ENCODE measurements at places on chromosomes 6 and 20.

GRCh38 chr6:32967151-32968091, 973 bp upstream of the BRD2 start:
- peak; percentile 80 for DNase-seq

DNA sequence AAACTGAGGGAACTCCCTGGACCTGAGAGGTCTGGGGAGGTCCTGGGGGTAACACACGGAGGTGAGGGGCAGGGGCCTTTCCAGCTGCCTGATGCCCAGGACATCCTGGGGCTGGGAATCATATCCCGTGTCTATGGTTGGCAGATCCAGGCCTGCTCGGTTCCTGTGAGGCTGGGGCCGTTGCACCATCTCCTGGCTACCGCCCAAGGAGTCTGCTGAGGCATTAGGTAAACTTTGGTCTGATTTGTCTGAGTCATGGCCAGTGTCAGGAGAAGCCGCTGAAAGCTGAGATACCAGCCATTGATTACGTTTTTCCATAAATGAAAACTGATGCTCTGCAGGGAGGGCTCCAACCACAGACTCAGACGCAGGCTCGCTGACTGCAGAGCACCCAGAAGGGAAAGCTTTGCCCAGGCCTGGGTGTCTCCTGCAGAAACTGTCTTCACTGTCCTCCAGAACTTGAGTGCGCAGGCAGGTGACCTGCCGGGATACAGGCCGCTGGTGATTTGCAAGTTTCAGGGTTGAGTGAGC, 14.2 kb downstream of the TRAF3IP2 start:
- DNase-seq = no peak

- no peak for DNase-seq
These were observed 3.1 kb downstream of the LTB start for GRCh38 chr6:31579119-31579505.

GRCh38 chr6:86474081-86474480, 463.2 kb upstream of the HTR1E start:
- DNase-seq = no peak

GRCh38 chr6:106894978-106895702, 79.4 kb downstream of the CD24 start:
- DNase-seq = no peak

DNA sequence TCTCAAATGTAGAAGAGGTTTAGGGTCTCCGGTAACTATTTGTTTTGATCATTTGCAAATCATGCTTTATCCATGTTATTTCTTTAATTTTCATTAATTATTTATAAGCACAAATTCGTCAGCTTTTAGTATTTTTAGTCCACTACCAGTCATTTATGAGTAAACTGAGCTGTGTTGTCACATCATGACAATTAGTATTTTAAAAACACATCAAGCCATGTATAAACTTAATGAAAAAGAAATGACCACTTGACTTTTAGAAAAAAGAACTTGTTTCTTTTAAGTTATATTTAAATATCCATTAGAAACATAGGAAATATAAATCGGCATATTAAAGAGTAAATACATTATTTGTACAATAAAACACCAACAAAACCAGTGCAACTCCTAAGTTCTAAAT, 2.8 kb downstream of the NKX2-4 start:
- DNase-seq = no peak

GRCh38 chr6:97917369-97917768, 634.4 kb upstream of the MMS22L start:
- DNase-seq = no peak

DNA sequence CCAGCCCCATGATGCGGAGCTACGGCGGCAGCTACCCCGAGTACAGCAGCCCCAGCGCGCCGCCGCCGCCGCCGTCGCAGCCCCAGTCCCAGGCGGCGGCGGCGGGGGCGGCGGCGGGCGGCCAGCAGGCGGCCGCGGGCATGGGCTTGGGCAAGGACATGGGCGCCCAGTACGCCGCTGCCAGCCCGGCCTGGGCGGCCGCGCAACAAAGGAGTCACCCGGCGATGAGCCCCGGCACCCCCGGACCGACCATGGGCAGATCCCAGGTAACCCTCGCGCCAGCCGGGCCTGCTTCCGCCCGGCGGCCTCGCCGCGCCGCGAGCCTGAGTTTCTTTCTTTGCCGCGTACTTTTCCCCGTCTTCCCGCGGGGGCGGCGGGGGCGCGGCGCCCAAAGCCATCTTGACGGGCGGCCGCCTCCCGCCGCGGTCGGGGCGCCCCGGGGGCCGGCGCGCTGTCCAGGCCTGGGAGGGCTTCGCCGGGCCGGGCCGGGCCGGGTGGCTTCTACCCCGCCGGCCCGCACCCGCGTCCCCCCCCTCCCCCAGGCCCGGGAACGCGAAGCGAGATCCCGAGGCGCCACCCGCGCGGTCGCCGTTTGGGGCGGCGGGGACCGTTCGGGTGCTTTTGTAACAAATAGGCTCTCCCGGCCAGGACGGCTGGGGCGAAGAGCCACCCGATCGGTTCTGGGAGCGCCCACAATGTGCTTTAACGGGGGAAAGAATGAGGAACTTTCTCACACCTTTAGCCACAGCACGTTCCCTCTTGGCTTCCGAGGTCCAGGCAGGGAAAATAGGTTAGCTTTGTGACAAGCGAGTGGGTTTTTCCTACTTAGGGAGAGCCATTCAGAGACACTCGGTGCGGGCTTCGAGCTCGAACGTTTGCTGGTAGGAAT, 2.3 kb downstream of the ARID1B start:
- peak; percentile 60 for DNase-seq

DNA sequence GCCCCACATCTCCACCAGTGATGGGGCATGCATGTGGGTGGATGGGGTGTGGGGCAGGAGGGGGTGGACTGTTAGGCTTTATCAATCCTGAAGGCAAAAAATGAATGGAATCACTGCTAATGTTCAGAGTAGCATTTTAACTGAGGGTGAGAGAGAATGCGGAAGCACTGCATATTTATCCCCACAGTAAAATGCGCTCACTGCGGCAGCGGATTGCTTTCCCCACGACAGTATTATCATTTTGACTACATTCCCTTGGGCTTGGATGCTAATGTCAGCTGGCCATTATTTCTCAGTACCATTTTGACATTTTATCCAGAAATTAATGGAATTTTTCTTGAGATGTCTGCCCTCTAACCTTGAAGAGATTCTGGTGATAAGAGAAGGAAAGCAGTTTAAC, 13.4 kb downstream of the ALDH8A1 start:
- no peak for DNase-seq

- DNase-seq = peak; percentile 61
These were observed 1.3 kb upstream of the NDUFAF4 start for GRCh38 chr6:96899019-96899418.

DNA sequence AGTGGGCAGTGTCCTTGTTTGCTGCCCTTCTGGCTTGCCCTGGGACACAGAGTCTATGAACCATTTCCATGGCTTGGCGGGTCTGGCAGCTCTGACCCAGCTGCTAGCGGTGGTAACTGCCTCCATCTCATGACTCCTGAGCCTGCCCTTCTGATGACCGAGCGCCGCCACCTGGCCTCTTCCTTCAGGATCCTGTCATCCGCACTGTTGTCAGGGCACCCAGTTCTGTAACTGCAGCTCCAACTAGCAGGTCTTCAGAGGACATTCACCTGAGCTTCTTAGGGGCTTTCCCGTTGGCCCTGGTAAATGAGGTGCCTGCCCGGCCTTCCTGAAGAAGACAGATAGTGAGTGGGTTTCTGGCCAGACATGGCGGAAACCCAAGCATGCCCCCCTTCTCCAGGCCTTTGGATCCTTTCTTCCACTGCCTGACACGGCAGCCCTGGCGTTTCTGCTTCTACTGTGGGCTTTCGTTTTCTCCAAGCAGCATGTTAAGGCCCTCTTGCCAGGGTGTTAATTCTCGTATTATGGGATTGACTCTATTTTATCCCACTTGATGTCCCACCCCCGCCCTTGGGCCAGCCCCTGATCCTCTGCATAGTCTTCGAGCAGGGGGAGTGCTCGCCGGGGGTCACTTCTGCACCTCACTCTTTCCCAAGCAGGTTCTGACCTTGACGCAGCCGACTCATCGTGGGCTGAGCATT, 24.7 kb downstream of the PACSIN1 start:
- no peak for DNase-seq

GRCh38 chr20:17658648-17658993, 23.4 kb downstream of the RRBP1 start:
- no peak for DNase-seq

GRCh38 chr20:51700809-51701285, 67.3 kb downstream of the ATP9A start:
- DNase-seq = no peak

DNA sequence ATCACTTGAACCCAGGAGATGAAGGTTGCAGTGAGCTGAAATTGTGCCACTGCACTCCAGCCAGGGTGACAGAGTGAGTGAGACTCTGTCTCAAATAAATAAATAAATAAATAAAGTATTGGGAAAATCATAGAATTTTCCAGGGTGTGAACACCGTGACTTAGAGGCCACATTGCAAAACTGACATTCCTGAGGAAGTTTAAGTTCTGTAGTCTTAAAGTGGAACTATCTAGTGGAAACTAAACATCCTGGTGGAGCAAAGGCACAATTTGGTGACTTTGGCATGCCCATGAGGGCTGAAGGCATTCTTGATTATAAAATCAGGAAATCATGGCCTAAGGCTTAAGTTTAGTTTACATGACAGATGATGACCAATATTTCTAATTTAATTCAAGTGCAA, 32.7 kb upstream of the MCM3 start:
- no peak for DNase-seq

- no peak for DNase-seq
These were observed 176.6 kb upstream of the TAB2 start for GRCh38 chr6:149140910-149141290.

GRCh38 chr20:9617940-9618339, 103.5 kb downstream of the LAMP5 start:
- DNase-seq = peak; percentile 50

DNA sequence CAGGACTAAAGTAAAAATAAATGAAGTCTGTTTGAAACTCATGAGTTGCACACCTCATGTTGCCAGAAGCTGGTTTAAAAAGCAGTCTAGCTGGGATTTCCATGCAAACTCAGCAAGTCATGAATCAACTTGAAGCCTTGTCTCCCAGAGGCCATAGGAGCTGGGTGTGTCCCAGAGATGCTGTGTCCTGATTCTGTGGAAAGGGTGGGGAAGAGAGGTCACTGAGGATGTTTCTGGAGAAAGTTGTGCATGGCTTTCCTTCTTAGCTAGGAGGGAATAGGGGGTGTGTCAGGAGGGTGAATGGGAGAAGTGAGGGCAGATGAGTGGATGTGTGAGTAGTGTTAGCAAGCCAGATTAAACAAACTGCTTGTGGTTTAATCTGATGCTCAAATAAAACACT, 111.3 kb downstream of the ADAT2 start:
- no peak for DNase-seq

GRCh38 chr6:146359131-146359530, 184.5 kb upstream of the RAB32 start:
- no peak for DNase-seq

DNA sequence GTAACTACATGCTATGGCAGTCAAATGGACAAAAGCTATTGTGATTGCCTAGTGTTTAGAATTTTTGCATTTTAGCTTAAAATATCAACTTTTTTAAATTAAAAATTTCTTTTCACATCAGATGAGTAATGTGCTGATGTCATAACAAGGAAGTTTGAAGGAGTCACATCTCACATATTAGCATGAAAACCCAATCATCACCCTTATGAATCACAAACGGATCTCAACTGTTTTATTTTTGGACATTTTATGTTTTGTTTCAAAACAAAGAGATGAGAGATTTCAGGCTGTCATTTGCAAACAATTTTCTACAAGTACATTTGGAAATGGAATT, 53.6 kb upstream of the TRERF1 start:
- no peak for DNase-seq

DNA sequence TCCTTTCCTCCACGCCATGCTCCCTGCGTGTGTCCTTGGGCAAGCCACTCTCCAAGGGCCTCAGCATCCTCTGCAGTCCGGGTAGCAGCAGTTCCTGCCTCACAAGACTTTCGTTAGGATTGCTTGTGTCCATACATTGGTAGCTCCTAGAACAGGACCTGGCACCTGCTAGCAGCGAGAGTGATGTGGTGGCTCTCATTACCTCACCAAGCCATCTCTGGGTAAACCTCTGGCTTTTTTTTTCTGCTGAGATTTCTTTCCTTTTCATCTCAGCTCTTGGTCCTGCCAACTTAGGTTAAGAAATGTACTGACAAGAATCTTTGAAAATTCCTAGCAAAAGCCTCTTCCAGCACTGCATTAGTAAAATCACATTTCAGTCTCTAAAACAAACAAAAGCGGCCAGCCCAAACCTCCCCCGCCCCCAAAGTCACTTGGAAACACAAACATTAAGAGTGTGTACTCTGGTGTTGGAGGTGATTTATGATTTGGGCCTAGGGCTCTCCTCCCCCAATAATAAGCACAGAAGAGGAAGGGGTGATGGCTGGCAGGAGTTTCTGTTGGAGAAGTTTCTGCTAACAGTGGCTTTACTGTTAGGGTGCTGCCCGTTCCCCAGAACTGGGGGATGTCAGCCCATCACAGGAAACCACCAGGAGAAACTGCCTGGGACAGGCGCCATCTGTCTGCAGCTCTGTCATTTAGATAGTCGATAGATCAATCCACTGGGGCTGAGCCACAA, 199.2 kb downstream of the CD83 start:
- DNase-seq = no peak

- no peak for DNase-seq
These were observed 389.7 kb upstream of the EYS start for GRCh38 chr6:66096679-66097078.

DNA sequence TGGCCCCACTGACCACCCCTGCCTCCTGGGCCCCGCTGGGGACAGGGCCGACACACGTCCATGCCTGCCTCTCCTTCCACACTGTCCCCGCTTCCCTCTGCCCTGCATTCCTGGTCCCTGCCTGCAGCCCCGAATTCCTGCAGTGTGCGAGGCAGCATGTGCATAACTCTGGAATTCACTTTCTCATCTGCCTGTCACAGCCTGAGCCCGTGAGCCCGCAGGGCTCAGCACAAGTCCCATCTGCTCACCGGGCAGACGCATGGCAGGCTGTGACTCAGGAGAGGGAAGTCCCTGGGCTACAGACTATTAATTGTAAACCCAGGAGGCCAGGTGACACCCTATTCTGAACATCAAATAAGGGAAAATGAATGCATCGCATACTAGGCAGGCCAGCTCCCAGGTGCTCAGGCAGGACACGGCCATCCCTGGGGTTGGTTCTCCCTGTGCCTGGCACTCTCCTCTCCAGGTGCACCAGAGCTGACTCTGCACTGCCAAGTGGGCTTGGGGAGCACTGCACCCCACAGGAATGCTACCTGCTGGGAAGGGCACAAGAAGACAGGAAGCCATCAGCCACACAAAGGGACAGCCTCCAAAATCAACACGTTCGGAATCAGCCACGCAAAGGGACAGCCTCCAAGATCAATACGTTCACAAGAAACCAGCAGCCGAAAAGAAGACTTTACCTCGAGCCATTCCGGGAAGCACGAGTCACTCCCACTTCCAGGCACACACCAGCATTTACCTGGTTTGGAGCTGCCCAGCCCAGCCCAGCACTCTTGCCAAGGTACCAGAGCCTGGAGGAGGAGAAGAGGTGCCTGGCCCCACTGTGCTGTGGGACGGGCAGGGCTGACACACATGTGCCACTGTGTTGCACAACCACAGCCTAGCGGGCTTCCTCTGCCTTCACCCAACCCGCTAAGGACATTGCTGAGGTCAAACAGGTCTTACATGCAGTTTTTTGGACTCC, 65.9 kb downstream of the DLL1 start:
- no peak for DNase-seq

Data from NCI-H1105 treated with DMSO at 0.1 percent for 48 hours (cell line).